ENCODE measurements at places on chromosomes 5 and 9.

GRCh38 chr9:99762470-99762869 is 59.2 kb upstream of the NR4A3 start:
- DNase-seq: no peak

GRCh38 chr9:76203373-76203772 is 190.9 kb downstream of the RFK start:
- no peak for DNase-seq

GRCh38 chr5:115946655-115947054 is 15.6 kb upstream of the LVRN start:
- no peak for DNase-seq

DNA sequence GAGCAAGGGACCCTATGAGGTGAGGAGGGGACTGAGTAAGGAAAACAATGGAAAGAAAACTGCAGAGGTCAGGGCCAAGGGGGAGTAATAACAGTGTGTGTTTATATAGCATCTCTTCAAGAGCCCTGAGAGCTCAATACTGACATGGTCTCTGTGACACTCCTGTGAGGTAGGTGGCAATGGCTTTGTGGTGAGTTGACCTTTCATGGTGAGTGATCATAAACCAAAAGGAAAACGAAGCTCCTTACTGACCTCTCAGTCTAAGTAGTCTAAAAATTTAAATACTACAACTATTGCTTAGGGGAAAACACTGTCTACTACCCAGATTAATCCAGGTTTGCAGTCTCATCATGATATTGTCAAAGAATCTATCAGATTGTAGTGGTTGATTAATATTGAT is 130.9 kb downstream of the SNCAIP start:
- no peak for DNase-seq

- DNase-seq: no peak
These were observed 27.1 kb downstream of the ERAP1 start for GRCh38 chr5:96780626-96781025.

DNA sequence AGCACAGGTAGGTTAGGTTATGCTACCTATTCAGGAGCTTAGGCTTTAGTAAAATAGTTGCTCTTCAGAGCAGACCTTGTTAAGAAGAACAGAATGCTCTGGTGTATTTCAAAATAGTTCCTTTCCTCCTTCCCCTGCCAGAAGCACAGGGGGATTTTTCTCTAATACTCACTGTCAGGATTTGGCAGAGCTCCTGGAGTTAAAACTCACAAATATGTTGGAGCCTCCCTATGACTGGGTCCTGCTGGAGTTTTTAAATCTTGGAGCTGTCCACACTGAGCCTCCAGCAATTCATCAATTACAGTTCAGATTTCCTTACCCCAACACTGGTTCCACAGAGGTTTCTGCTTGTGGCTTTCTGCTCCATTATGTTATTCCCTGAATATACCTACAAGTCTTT is 1233.8 kb upstream of the WWC1 start:
- DNase-seq: no peak

- peak; percentile 36 for DNase-seq
These were observed 423.8 kb downstream of the SPOCK1 start for GRCh38 chr5:137075163-137075970.

DNA sequence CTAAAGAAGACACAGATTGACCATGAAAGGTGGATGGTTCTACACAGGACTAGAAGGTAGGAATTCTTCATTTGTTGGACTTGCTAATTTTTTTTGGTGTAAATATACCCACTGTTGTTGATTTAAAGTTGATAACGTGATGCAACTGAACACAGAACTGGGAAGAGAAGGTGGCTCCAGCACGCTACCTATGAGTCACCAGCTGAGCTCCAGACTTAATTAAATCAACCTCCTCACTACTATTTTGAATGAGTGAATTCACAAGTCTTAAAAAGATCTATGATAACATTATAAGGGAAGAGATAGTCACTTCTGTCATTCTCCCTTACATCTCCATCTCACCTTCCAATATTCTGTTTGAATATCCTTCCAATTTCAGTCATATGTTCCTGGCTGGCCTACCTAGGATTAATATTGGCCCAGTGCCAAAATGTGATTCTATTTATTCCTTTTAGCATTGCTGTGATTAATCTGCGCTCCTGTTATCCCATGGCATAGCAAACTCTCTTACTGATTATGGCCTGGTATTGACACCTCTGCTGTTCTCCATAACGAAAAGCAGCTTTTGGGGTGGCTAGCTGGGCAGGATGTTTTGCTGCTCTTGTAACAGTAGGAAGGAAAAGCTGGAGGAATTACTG is 135.9 kb upstream of the CCDC152 start:
- DNase-seq: no peak

GRCh38 chr9:127557466-127557869 is 54.6 kb upstream of the STXBP1 start:
- DNase-seq: peak; percentile 83

DNA sequence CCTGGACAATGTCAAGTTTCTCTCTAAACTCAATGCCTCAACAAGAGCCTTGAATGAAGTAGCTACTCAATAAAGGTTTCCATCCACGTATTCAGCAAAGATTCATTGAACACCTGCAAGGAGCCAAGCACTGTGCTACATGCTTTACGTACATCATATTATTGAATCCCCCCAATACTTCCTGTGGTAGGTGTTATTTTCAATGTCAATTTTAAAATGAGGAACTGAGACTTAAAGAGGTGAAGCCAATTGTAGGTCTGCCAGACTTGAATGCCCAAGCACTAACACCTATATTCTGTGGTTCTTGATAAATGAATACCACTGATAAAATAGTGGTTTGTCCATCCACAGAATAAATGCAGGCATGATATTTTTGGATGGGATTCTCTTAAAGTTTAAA is 162.3 kb downstream of the DRD1 start:
- DNase-seq: no peak

GRCh38 chr5:167571824-167572223 is 719.6 kb upstream of the WWC1 start:
- no peak for DNase-seq

DNA sequence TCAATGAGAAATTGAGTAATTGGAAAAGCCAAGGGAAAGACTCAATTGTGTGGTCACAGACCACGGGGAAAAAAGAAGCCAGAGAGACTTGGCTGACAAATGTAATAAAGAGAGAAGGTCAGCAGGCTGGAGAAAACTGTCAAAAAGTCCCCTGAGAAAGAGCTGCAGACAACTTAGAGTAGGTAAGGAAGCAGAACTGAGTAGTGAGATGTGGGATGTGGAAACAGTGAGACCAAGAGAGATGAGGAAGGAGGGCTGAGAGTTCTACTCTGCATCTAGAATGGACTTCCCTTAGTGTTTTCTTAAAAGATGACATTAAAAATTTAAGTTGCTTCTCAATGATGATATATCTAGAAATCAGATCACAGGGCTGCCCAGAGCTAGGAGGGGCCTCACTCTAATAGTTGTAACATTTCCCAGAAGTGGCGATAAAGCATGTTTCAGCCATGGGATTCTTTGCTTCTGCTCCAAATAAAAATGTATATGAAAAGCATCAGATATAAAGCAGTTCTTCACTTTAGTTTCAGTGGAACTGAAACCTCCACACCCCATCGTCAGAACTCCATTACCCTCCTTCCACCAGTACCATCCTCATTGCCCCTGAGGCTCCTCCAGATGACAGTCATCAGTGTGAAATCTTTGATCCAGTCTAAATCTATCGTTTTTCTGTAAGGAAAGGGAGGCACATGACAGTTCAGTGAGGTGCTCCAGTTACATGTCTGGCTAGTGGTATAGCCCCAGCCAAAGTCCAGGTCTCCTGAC is 80.6 kb downstream of the SPEF2 start:
- DNase-seq: no peak

- peak; percentile 45 for DNase-seq
These were observed 237.2 kb downstream of the TRPM3 start for GRCh38 chr9:70883963-70884793.

- peak; percentile 16 for DNase-seq
These were observed 1061.7 kb upstream of the WWC1 start for GRCh38 chr5:167229751-167230150.
